NCI-H1048 (cell line): ENCODE measurements at places on chromosomes 6 and 20.

DNA sequence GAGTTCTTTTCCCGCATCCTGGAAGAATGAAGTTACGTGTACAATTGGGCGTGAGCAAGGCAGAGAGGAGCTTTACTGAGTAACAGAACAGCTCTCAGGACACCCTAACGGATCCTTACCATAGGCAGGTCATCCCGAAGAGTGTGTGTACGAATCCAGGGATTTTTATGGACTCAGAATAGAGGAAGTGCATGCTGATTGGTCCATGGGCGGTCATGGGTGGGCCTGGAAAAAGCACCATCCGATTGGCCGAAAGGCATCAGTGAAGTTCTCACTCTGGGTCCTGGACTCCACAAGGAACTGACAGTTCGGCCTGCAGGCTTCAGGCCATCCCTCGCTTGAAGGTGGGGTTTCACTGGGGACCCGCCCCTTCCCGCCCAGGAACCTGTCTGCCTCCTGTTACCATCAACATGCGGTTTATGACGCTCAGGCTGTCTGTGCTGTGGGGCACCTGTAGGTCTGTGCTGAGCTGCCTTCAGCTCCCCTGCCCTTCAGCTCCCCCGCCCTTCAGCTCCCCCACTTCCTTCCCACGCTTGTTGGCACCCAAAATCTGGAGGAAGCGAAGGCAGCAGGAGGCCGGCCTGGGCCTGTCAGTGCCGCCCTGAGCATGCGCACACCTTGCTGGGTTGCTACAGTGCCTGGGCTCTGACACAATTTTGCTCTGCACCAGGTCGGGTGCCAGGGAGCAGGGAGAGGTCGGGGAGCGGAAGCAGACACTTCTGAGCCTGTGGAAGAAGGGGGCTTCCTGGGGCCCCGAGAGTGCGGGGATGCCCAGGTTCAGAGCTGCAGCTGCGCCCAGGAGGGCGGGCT is 57.9 kb upstream of the MANEA start:
- DNase-seq, result no peak

DNA sequence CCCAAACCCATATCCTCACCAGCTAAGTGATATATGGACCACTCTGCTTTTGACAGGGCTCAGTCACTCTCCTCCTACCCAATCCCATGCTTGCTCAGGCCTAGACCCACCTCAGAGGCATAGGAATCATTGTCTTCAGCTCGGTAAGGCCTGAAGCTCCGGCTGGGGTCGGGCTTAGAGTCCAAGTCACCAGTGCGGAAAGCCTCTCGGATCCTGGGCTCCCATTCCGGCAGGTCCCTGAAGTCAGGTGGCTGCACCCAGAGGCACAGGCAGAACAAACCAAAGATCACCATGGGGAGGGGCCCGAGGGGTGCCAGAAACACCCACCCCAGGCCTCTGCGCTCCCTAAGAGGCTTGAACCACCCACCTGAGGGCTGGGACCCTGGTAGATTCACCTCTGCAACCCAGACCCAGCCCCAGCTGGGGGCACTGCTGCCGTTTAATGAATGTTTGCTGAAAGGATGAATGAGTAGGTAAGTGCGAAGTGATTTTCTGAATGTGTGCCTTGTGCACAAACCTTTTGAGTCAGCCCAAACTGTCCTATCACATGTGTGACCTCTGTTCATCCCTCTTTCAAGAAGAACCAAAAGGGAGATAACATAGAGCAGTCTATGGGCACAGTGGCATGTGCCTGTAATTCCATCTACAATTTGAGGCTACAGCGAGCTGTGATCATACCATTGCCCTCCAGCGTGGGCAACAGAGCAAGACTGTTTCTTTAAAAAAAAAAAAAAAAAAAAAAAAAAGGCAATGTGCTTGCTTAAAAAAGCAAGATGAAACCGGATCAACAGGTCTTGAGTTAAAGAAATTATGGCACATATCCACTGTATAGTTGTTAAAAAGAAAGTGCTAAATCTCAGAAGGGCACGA is 39.3 kb upstream of the DSN1 start:
- DNase-seq, result no peak

DNA sequence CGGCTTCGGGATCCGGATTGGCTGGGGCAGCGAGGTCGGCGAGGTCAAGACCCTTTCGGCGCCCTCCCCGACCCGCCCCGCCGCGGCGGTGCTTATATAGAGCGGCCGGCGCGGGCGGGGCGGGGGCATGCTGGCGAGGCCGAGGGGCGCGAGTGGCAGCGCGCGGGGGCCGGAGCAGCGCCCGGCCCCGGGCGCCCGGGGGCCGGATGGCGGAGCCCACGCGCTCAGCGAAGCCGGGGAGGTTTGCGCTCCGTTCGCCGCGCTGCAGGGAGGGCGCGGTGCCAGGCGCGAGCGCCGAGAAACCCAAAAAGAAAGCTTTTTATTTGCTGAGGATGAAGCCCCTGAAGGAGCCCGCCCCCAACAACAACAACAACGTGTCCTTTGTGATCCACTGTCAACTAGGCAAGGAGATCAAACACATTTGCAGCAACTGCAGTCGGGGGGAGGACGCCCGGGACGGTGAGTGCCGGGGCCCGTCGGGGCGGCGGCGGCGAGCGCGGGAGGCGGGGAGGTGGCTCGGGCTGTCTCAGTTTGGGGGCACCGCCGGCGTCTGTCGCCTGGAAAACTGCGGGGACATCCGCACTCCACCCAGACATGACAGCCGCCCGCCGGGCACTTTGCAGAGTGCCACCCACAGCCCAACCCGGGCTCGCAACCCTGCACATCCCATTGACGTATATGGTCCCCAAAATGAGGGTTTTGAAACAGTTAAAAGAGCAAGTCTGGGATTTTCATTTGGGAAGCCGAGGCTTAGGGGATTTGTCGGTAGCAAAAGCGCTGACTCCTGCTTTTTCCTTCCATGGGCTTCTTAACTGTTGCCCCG is 297.3 kb downstream of the PHACTR1 start:
- no peak for DNase-seq

DNA sequence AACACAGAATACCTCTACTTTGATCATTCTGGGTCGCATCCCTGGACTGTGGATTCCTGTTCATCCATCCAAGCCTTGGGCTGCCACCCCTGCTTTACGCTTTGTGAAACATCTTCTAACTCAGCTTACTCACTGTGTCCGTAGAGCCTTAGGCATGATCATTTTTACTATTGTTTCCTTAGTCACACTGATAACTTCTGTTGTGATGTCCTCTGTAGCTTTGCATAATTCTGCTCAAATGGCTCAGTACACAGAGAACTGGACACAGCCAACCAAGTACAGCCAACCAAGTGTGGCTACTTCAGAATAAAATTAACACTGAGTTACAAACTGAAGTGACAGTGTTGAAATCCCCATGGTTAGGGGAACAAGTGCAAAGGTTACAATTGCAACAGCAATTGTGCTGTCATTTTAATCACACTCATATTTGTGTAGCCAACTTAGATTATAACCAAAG is 8.6 kb upstream of the FKBP1A start:
- no peak for DNase-seq

DNA sequence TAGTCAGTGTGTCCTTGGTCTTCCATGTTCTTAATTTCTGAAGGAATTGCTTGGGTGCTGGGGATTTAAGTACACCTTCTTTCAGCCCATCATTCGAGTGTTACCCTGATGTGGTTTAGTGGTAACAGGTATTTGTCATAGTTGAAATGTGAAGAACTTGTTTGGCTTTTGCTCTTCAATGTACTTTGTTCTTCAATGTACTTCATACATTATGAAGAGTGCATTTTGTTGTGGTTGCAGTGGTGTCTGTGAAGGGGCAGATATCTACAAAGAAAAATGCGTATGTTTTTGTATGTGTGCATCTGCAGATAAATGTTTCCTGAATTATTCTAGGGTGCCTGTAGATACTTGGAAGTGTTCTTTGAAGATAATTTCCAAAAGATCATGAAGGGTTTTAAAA is 111.2 kb upstream of the SUPT3H start:
- no peak for DNase-seq

DNA sequence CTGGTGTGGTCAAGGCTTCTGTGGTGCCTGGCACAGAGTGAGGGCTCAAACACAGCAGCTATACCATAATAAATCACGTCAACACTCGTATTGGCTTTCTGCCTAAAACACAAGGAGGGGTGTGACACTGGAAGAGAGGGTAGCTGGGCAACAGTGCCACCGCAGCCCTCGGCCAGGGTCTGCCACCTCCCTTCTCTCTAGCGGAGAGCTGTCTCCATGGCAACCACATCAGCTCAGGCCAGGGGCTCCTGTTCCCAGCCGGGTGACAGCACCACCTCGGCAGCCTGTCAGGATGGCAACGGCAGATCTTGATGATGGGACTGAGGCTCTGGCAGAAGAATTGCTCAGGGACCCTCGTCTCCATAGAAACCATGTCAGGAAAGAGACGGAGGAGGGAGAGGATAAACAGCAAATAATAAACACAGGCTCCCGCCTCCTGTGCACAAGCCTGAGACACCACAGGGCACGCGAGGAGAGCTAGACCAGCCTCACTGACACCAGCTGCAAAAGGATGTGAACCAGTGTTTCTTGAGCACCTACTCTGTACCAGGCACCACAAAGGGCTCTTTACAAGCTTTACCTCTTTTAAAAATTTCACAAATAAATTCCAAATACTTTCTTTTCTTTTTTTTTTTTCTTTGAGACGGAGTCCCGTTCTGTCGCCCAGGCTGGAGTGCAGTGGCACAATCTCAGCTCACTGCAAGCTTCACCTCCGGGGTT is 50.4 kb upstream of the TLDC2 start:
- DNase-seq, result no peak

GRCh38 chr6:147310521-147310920 is 106.3 kb downstream of the STXBP5 start:
- DNase-seq, result no peak

GRCh38 chr6:47715782-47716181 is 17.4 kb downstream of the ADGRF4 start:
- no peak for DNase-seq

DNA sequence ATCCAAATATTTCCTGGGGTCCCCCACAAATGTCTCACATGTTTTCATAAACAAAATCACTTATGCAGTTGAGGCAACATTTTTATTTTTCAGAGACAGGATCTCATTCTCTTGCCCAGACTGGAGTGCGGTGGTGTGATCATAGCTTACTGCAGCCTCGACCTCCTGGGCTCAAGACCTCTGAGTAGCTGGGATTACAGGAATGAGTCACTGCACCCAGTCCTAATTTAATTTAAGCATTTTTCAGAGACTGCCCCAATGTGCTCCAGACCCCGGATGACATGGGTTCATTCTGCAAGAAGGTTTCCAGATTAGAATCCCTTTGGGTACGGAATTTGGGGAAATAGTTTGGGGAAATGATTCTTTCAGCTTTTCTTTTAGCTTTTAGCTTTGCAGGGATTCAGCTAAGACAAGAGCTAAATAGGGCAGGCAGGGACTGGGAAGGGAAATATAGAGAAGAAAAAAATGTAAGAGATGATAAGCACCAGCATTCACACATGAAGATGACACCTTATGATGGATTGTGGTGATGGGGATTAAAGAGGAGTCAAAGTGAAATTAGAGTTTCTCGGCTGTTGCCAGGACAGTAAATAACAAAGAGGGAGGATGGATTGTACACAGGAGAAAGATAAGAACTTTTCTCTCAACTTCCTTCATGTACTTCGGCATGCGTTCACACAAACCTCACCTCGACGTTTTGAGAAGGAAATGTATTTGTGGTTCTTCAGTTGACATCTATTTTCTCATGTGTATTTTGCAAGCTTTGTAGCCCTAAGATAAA is 169.4 kb upstream of the TAB2 start:
- DNase-seq, result no peak

- no peak for DNase-seq
These were observed 150.8 kb downstream of the SH3BGRL2 start for GRCh38 chr6:79781916-79782315.

GRCh38 chr20:40600441-40601219 is 88.4 kb downstream of the MAFB start:
- no peak for DNase-seq

GRCh38 chr20:63274381-63275228 is 2.0 kb downstream of the ARFGAP1 start:
- no peak for DNase-seq

GRCh38 chr20:13648291-13649228 is 9.8 kb upstream of the TASP1 start:
- no peak for DNase-seq

- no peak for DNase-seq
These were observed 267.4 kb upstream of the THEMIS start for GRCh38 chr6:128168244-128168643.

GRCh38 chr6:152458648-152459644 is 178.2 kb downstream of the SYNE1 start:
- no peak for DNase-seq

DNA sequence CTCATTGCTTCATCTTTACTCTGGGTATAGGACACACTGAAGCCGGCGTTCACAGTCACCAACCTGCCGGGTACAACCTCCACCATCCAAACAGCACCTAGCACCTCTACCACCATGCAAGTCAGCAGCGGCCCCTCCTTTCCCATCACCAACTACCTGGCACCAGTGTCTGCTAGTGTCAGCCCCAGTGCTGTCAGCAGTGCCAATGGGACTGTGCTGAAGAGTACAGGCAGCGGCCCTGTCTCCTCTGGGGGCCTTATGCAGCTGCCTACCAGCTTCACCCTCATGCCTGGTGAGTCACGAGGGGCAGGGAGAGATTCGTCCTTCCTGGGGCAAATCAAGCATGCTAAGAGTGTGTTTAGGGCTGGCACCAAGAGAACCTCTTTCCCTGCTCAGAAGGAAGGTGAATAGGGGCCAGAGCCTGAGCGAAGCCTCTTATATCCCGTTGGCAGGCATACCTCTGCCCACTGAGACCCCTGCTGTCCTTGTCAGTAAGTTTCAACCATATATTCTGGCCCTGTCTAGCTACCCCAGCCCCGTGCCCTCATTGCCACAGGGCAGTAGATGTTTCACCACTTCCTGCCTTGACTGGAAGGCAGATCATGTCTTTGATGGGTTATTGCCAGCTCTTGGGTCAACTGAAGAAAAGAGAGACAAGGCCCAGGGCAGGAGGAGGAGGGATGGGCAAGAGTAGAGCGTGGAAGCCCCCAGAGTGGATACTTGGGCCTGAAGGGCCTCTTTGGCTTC is 4.8 kb downstream of the SRF start:
- no peak for DNase-seq

- no peak for DNase-seq
These were observed 258.0 kb downstream of the ATXN1 start for GRCh38 chr6:16503241-16503775.

GRCh38 chr6:55980627-55981211 is 105.3 kb upstream of the BMP5 start:
- peak; percentile 21 for DNase-seq

DNA sequence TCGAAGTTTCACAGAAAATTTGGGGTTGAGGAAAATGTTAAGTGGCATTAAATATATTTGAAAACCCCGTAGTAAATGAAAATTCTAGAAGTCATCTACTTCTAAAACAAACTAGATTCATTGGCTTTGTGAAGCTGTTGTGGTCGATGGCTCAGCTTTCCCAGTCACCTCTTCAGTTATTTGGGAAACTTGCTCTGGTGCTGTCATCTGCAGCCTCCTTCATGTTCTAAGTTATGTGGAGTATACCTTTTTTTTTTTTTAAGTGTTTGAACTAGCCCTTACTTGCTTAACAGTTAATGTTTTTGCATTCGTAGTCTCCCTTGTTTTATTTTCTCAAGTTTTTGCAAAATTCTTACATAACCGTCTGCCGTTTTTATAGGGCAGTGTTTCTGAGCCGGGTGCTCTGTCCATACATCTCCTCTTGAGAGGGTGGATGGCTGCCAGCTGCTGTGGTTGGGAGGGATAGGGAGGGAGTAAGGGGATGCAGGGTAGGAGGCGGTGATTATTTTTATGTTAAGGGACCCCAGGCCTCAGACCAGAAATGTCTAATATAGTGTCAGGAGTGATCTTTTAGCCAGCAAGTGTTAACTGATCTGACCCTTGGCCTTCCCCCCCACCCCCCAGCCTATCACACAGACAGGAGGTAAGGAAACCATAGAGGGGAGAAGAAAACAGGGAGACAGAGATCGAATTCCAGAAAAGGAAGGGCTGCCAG is 7.1 kb downstream of the RREB1 start:
- no peak for DNase-seq

GRCh38 chr20:58800134-58800871 is 50.4 kb downstream of the GNAS-AS1 start:
- no peak for DNase-seq
